Right lung (tissue), 10 donors: ENCODE measurements at places on chromosomes 11 and 22. TPM values are rescaled to one million over a fixed set of nuclear protein-coding genes. Genes with fewer than 3 reads are reported as not detected.

The NFAM1 gene
- 1.3 TPM for polyA plus RNA-seq

The STK33 gene
- polyA plus RNA-seq: 23.3 TPM

The OR5AR1 gene
- polyA plus RNA-seq: not detected

The KIAA1671 gene
- polyA plus RNA-seq: 20.9 TPM

The SMIM35 gene
- polyA plus RNA-seq: 0.27 TPM

The VSIG10L2 gene
- polyA plus RNA-seq: not detected

The CD248 gene
- 89.2 TPM for polyA plus RNA-seq

The OR51E2 gene
- polyA plus RNA-seq: 0.28 TPM

The DDIAS gene
- polyA plus RNA-seq: 3.3 TPM

The GCAT gene
- polyA plus RNA-seq: 12.6 TPM

The F2 gene
- not detected for polyA plus RNA-seq

The SCO2 gene
- 0.33 TPM for polyA plus RNA-seq

The ZNRD2 gene
- 54.4 TPM for polyA plus RNA-seq

The PYGM gene
- 1.7 TPM for polyA plus RNA-seq

DNA sequence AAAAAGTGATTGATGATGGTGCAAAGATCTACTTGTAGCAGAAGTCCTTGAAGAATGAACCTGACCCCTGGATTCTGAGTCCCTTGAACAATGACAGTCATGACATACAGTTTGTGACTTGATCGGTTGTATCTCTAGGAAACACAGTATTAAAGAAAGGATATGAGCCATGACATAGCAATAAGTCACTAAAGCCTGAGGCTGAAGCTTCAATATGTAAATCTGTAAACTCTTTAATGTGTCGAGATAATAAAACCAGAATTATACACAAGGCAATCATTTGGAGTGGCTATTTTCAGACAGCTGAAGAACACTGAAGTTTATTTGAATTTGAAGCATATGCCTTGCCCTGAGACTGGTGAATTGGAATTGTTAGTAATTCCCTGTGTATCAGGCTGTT, 911.5 kb upstream of the RAG2 start:
- no peak for DNase-seq

DNA sequence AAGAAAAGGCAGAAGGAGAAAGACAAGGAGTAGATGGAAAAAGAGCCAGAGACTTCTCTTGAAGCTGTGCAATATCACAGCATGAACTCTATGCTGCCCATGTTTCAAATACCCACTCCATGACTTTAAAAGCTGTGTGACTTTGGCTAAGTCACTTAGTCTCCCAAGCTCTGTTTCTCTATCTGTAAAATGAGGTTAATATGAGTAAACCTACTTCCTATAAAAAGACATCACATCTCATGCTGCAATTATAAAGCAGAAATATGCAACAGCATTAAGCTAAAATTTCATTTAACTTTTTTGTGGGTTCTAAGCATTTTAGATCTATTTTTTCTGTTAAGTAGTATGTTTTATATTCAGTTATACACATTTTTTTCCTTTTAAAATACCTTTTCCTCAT, 11.6 kb downstream of the DGCR2 start:
- DNase-seq: no peak

DNA sequence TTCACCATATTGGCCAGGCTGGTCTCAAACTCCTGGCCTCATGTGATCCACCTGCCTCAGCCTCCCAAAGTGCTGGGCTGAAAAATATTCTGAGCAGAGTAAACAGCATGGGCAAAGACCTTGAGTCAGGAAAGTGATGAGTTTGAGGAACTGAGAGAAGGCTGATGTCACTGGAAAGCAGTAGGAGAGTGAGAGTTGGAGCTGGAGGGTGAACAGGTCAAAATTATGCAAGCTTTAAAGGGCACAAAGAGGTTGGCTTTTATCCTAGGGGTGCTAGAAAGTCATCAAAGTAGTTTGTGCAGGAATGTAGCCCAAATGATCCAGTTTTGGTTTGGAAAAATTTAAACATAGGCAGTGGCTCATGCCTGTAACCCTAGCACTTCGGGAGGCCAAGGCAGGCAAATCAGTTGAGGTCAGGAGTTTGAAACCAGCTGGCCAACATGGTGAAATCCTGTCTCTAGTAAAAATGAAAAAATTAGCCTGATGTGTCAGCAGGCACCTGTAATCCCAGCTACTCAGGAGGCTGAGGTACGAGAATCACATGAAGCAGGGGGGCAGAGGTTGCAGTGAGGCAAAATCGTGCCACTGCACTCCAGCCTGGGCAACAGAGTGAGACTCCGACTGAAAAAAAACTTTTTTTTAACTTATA, 44.7 kb upstream of the CXCR5 start:
- DNase-seq: no peak

DNA sequence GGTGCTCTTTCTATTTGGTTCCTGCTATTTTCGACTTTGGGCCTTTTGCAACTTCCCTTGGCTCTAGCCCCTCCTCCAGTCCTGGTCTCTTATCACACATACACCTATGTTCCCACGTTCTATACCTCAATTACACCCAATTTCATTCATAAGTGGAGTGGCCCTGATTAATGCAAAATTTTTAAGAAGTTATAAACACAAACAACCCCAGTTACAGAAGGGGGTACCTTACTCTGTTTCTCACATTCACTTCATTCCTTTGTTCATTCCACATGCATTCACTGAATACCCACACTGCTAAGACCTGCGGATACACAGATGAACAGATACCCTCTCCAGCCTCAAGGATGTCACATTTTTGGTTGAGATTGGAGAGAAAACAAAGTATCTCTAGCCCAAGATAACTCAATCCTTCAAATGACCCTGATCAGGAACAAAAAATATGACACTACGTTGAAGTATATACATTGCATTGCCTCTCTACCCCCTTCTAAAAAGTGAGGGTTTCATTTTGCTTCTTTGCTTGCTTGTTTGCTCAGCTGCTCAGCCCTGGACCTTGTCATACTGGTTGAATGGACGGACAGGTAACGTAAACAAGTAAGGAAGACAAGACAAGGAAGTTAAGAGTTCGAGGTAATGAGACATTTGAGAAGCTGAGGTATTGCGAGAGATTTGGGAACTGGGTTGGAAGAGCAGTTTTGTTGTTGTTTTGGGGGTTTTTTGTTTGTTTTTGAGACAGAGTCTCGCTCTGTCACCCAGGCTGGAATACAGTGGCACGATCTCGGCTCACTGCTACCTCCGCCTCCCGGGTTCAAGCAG, 3.6 kb upstream of the VPS37C start:
- DNase-seq: no peak

GRCh38 chr11:105449100-105449734, 160.7 kb upstream of the GRIA4 start:
- DNase-seq: no peak

- no peak for DNase-seq
These were observed 408.8 kb downstream of the CTTN start for GRCh38 chr11:70807195-70807543.

DNA sequence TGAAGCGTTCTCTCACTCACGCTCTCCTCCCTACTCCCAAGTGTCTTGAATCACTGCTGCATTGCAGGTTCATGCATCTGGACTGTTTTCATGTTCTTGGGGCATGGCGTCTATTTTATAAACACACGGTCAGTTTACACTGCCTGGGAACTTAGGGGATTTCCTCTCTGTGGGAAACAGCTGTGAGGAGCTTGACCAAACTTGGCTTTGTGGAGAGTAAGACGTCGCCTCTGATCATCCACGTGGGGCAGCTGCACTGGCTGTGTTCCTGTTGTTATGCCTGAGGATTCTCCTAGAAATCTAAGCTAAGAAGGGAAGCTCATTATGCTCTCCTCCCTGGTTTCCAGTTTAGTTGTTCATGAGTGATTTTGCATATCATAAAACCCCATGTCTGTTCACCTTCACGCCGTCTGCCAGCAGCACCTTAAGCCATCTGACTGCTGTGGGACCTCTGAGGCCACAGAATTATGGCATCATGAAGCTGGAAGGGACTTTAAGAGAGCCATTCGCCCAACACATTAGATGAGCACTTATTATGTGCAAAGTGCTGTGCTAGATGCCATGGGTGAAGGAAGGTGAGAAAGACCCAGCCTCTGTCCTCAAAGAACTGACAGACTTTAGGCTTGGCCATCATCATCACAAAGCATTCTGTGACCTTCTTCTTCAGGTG, 38.8 kb upstream of the POU2AF1 start:
- DNase-seq: peak; percentile 74

GRCh38 chr11:6269994-6270393, 10.4 kb downstream of the CCKBR start:
- no peak for DNase-seq

- DNase-seq: no peak
These were observed 11.1 kb upstream of the PHLDA2 start for GRCh38 chr11:2940147-2940920.

GRCh38 chr11:61429346-61429690, 457 bp downstream of the CPSF7 start:
- peak; percentile 70 for DNase-seq

- DNase-seq: no peak
These were observed 97.2 kb upstream of the CEP126 start for GRCh38 chr11:101817581-101817980.

- DNase-seq: no peak
These were observed 9.9 kb upstream of the MICALL1 start for GRCh38 chr22:37896181-37896592.

GRCh38 chr11:15828215-15828853, 528.0 kb downstream of the SOX6 start:
- DNase-seq: peak; percentile 67

- DNase-seq: no peak
These were observed 24.5 kb downstream of the ST14 start for GRCh38 chr11:130183878-130184610.

DNA sequence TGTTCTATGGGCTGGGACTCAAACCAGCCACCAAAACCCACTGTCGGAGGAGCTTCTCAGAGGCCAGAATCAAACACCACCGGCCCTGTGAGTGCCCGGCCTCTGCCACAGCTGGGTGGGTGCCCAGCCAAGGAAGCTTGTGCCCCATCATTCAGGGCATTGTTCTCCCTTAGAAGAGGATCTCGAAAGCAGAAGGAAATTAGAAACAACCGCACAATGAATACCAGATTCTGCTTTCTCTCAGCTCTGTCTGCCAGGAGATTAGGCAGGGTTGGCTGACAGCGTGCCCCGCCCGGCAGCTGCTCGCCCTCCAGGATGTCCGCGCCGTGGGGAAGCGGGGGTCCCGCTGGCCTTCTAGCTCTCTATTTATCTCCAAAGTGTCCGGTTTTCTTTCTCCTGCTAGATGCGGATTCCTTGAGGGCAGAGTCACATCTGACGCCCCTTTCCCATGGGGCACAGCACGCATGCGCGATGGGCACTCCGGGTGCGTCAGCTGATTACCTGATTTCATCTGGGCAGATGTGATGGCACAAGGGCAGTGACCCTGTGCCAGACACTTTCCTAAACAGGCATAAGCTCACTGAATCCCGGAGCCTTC, 25.5 kb downstream of the SCGB1A1 start:
- peak; percentile 63 for DNase-seq

- DNase-seq: no peak
These were observed 12.5 kb downstream of the IRAG1 start for GRCh38 chr11:10680956-10681487.

DNA sequence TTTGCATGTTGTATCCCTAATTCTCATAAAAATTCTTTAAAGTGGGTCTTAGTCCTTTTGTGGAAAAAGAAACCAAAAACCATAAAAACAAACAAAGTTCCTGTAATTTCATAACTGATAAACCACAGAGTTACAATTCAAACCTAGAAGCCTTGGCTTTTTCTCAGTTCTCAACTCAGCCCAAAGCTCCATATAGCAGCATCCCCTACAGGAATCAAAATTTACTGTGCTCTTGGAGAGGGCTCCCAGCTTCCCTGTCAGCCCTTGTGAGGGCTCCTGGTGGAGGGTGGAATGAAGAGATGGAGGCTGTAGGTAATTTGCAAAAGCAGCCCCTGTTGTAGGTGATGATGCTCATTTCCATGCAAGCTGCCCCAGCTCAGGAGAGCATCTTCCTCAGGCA, 506.1 kb upstream of the KIRREL3 start:
- no peak for DNase-seq

DNA sequence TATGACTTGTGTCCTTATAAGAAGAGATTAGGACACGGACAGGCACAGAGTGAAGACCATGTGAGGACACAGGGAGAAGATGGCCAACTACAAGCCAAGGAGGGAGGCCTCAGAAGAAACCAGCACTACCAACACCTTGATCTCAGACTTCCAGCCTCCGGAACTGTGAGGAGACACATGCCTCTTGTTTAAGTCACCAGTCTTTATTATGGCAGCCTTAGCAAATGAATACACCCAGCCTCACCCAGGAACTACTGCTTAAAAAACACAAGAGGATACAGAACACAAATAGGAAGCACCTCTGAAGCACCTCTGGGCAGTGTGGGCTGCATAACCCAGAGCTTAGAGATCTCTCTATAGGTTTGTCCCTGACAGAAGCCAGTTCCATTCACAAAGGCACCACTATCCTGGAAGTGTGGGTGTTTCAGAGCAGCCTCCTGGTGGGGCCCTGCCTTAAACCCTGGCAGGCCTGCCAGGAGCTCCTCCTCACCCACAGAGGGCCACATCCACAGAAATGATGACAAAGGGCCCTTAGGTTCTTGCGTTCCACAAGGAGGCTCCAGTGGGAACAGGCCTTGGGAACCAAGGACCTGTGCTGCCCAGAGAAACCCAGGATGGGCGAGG, 58.8 kb downstream of the CHRDL2 start:
- no peak for DNase-seq

DNA sequence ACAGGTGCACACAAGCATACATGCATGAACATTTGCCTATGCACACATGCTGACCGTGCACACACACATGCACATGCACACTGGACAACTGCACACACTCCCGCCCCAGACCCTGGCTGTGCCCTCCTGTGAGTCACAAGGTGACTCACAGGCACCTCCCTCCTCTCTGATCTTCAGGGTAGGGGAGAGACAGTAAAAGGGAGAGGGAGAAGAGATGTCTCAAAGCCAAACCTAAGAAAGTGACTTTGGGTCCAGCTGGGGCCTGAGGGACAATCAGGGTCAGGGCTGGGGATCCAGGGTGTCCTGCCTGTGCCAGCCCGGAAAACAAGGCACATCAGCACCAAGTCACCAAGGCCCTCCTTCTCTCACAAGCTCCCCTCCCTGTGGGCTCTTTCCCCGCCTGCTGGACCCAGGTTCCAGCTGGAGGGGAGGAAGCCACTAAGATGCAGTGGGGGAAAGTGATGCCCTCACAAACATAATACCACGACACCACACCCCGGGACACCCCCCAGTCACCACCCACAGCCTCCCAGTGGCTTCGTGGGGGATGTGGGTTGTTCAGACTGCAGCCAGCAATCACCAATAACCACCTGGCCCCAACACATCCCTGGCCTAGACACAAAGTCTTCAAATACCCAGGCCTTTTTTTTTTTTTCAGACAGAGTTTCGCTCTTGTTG, 39.3 kb downstream of the PDGFB start:
- DNase-seq: no peak

DNA sequence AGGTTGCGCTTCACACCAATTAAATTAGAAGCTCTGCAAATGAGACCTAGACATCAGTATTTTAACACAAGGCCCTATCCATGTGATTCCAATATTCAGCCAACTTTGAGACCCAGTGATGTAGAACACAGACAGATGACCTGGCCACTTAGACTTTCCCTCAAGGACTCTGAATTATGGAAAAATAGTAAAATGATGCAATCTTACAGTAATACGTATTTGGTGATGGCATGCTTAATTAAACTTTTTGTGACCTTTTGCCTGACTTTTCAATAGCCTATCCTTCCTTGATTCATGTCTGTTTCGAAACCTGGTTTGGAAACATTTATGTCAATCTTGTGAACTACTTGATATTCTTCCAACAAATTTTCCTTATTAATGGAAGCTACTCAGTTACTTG, 521.2 kb downstream of the KCNA4 start:
- DNase-seq: no peak

- DNase-seq: no peak
These were observed 9.4 kb upstream of the SEZ6L start for GRCh38 chr22:26159886-26160285.
